ENCODE measurements at places on chromosomes 6 and 20.

DNA sequence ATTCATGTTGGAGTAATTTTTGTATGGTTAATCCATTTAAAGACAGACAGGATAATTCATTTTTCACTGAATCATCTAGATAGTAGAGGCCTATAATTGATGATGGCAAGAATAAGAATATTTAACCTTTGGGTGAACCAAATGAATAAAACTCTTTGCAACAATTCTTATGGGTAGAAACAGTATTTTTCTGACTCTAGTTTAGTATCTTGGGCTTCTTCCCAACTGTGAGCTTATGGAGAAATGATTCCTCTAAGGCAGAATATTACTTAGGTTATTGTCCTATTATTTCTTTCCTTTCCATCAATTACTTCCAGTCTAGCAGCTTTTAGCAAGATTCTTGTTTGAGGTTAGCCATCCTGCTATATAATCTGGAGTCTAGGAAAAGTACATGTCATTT, 734.9 kb upstream of the FLRT3 start:
- no peak for DNase-seq

DNA sequence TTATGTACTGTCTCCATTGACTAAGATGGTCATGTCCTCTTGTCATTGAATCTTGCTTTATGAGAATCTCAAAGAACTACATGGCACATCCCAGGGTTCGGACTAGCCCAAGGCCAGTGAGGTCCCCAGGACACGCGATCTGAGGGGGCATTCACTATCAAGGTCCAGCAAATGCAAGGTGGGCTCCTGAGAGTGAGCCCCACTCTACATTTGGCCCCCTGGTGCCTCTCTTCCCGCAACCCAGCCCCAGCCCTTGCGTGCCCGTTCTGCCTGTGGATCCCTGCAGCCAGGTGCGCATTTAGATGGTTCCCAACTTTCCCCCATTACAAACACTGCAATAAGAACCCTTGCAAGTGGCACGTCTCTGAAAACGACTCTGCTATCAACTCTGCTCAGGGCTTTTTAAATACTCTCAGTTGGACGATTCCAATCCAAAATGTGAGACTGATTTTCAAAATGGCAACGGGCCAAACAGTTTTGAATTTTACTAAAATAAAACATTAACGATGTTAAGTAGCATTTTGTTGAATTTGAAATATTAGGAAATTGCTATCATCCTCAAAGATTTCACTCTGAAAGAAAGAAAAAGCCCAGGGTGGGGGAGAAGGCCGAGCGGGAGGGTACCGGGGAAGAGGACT, 59.6 kb downstream of the NFATC2 start:
- no peak for DNase-seq

DNA sequence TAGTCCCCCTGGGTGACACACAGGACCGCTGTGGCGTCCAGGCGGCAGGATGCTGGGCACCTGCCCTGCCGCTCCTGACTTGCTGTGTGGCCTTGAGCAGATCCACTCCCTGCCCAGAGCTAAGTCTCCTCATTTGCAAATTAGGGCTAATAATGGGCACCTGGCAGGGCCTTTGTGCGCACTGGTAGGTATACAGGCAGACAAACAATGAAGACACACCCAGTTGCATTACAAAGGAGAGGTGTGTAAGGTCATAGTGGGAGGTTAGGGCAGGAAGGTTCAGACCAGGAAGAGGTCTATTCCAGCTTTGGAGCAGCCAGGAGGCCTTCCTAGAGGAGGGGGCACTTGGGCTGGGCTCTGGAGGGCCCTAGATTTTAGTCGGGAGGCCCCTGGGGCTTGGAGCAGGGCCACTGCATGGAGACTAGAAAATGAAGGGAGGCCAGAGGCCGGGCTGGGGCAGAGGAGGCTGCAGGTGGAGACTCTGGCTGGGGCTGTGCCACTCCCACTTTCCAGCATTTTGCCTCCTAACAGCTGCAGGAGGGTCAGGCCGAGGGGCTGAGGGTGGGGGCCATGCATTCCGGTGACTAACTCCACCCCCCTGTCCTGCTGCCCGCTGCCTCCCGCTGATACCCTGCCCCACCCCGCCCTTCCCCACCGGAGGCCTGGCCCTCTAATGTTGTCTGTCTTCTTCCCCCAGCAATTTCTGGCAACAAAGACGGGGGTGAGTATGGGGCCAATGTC, 28.5 kb downstream of the MYH7B start:
- DNase-seq: no peak

DNA sequence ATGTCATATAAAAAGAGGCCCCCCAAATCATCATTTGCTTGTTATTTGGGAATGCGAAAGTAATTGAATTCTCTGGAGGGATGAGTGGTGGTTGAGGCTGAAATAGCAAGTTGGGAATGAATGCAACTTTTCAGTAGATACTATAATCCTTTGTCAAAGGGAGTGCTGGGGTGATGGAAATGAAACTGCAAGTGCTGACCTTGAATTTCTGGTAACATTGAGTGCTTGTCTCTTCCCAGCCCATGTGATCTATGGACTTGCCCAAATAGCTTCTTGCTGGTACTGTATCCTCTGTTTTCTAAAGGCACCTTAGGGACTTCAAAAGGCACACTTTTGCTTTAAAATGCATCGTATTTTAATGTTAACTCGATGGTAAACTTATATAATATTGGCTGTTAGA, 14.8 kb downstream of the PAQR8 start:
- no peak for DNase-seq

DNA sequence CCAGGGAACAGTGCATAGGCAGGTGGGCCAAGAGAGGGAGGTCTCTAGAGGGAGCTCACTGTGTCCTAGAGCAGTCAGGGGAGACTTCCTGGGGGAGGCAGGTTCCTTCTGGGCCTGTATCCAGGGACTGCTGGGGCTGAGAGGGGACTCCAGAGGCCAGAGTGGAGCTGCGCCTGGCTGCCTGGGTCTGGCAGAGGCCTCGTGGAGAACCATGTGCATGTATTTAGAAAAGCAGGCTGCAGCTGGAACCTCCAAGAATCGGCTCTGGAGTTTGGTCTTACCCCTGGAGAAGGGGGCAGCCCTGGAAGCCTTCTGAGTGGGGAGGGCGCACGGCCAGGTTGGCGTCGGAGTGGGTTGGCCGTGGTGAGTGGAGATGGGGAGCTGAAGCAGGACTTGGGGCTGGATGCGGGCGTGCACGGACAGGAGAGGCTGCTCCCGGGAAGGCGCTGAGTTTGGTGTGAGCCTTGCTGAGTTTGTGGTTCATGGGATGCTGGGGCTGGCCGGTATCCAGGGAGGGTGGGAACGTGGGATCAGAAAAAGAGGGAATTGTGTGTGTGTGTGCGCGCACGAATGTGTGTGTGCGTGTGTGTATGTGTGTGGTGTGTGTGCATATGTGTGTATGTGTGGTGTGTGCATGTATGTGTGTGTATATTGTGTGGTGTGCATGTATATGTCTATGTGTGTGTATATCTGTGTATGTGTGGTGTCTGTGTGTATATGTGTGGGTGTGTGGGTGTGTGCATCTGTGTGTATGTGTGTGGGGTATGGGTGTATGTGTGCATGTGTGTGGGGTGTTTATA, 10.8 kb downstream of the VSTM2L start:
- no peak for DNase-seq

DNA sequence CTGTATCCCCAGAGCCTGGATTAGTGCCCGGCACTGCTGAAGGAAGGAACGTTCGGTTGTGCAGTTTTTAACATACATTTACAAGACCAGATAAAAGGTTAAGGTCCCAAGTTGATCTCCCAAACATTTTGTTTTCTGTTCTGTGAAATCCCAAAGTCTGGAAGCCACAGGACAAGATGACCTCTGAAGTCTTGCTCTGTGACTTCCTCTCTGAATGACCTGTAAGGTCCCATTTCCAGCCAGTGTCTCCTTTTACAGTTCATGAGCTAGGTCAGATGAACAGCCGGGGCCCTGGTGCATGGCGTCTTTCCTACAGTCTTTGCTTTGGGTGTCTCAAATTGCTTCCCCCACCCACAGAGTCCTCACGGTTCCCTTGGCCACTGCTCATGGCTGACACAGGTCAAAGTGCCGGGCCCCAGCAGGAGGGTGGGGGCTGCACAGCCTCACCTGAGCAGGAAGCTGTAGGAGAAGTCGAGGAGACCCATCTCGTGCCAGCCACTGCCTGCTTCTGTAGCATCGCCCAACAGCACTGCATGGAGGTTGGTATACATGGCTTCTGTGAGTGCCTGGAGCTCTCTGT, 24.0 kb downstream of the PTGIS start:
- no peak for DNase-seq

GRCh38 chr20:32338665-32339064, 19.5 kb upstream of the ASXL1 start:
- no peak for DNase-seq

DNA sequence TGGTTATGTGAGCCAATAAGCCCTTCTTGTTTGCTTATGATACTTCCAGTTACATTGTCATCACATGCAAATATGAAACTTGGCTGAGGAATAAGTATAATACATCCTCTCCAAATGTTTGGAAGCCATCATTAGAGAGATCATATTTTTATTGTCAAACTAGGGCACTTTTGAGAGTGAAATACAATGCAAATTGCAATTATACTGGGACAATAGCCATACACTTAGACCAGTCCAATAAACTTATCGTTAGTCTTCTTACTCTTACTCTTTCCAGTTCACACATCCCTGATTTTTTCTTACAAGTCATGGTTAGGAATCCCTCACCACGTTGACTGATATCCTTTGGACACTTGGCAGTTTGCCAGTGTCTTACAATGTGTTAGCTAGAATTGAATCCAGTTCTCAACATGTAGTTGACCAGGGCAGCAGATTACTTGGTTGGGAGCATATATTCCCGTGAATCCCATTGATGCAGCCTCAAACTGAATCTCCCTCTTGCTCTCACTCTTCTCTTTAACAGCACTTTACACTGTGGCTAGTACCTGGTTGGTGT, 519.7 kb upstream of the ID4 start:
- DNase-seq: no peak

GRCh38 chr20:2739042-2739398, 46.4 kb downstream of the EBF4 start:
- DNase-seq: no peak

GRCh38 chr6:45732731-45733130, 282.9 kb downstream of the CLIC5 start:
- DNase-seq: no peak

- DNase-seq: no peak
These were observed 135.0 kb downstream of the CARMIL1 start for GRCh38 chr6:25414168-25414567.

- no peak for DNase-seq
These were observed 126.9 kb upstream of the ARMC2 start for GRCh38 chr6:108721286-108721685.

DNA sequence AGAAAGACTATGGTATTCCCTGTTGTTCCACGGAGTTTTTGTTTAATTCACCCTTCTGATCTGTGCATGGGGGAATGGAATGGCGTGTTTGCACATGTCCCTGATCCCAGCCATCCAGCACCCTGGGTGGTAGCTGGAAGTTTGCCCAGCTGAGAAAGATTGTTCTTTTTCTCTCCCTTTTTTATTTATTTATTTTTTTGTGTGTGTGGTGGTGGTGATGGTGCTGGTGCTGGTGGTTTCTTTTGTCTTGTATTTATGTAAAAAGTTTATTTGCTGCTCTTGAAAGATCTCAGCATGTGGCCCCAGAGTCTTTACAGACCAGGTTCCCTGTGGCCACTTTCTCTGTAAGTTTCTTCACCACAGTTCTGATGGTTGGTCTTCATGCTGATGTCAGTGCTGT, 372.6 kb downstream of the UTRN start:
- DNase-seq: peak; percentile 9

DNA sequence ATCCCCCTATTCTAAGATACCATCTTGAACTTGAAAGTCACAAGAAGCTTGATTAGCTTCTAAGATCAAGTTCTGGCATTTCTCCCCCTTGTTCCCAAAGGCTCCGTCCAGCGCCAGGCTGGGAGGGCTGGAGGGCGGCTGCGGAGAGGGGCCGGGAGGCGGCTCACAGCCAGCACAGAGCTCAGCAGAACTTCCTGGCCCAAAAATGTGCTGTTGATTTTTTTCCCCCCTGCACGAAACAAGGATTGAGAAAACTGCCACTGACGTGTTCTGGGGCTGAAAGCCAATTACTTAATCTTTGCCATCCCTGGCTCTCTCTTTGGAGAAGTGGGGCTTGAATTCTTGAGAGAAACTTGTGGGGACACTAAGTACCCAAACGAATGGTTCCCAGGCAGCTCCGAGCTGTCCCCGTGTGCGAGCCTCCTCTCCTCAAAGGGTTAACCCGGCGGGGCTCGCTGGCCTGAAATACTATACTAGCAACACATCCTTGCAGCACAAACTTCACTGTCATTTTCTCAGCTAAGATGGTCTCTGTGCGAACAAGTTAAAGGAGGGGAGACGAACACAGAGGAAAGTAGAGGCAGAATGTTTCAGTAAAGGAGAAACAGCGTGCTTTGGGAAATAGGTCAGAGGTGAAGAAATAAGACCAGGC, 452 bp downstream of the TRAF3IP2 start:
- no peak for DNase-seq

GRCh38 chr20:3783068-3783489, 1.8 kb upstream of the SPEF1 start:
- DNase-seq: no peak

DNA sequence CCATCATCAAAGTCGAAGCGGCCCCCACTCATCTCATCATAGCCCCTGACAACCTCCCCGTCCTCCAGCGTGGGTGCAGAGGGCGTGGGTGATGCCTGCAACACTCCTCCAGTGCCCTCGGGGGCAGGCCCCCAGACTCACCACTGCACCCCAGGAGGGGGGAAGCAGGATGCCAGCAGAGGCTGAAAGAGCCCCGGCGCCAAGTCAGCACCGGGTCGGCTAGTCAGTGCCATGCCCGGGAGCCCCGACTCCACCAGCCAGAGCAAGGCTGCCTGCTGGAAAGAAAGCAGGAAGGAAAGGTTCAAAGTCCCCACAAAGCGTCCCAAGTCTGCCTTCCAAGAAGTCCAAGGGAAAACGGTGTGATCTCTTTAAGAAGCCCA, 324 bp downstream of the JPH2 start:
- no peak for DNase-seq

- no peak for DNase-seq
These were observed 67.1 kb upstream of the GFRAL start for GRCh38 chr6:55260181-55260580.

DNA sequence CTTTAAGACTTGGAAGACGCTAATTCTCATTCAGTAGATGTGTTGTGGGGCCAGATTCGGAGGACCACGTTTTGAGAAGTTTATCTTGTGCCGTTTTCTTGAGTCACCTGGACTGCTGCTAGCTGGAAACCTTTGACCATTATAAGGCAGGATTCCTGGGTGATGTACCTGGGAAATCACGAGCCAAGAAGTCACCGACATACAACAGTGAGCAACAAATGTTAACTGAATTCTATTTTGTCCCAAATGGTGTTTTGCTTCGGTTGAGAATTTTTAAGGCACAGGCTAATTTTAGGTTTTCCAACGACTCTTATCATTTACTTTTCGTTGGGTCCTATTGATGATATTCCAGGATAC, 93.4 kb upstream of the BTN3A2 start:
- DNase-seq: no peak

- no peak for DNase-seq
These were observed 87.1 kb downstream of the TMEM242 start for GRCh38 chr6:157236040-157236725.

GRCh38 chr6:135382182-135382628, 115.3 kb downstream of the AHI1 start:
- no peak for DNase-seq

GRCh38 chr6:108983151-108983550, 111.5 kb downstream of the SESN1 start:
- DNase-seq: no peak
